ENCODE measurements at places on chromosomes 7 and 10.

DNA sequence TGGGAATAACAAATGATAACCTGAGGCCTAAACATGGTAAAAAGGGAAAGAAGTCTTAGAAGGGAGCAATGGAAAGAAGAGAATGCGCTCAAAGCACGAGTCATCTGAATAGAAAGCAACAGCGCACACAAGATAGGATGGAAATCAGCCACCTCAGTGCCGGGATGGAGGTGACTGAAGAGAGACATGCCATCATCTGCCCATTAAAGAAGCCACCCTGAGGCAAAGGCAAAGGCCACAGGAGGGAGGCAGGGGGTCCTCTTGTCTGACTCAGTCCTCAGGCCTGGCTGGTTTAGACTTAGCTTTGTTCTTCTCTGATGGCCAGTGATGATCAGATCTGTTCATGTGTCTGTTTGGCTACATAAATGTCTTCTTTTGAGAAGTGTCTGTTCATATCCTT is 180.6 kb downstream of the CHCHD3 start:
- no peak for DNase-seq

DNA sequence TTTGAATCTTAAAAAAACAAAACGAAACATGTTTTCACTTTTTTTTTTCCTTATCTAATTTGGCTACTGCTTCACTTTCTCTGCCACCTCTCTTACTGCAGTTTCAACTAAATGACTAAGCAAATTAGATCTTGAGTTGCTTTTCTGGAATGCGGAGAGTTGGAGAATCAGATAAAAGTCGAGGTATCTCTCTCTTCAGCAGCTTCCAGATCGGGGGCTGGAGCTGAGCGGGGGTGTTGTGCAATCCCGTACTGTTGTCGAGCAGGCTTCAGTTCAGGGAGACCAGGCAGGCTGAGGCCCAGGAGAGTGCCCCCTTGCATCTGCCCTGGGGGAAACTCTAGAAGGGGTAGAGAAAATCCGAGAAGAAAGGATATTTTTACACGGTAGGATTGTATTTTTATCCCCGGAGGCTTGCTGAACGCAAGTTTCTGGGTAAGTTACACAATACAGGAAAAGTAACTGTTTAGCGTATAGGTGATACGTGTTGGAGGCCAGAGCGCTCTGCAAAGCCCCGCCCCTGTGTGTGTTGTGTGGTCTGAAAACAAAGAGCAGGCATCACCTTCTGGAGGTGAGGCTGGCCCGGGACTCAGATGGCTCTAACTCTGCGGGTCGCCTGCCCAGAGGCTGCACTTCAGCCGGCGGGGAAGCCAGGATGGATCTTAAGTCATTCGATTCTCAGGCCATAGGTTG is 116.6 kb downstream of the KLF6 start:
- DNase-seq, result peak; percentile 76

DNA sequence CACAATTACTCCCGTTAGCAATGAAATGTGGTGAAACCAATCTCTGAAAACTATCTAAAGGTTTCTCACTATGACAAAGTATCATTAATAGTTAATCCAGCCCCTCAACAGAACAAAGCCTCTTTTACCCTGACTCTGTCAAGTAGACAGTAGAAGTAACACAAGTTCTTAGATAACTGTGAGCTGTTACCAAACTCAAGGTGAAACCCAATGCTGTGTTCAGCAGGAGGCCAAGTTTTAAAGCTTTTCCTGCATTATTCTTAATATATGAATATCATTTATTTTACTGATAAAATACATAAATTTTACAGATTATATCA is 109.1 kb downstream of the SRPK2 start:
- no peak for DNase-seq

DNA sequence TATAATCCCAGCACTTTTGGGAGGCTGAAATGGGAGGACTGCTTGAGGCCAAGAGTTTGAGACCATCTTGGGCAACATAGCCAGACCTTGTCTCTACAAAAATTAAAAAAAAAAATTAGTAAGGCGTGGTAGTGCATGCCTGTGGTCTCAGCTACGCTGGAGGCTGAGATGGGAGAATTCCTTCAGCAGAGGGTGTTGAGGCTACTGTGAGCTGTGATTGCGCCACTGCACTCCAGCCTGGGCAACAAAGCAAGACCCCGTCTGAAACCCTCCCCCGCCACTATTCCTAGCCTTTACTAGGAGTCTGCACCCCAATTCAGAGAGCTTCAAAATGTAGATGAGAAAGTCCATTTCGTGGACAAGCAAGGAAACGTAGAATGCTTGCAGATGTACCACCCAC is 95.2 kb downstream of the PRPF18 start:
- no peak for DNase-seq

- DNase-seq, result no peak
Observed at GRCh38 chr7:107122486-107122911, 46.3 kb upstream of the HBP1 start.

DNA sequence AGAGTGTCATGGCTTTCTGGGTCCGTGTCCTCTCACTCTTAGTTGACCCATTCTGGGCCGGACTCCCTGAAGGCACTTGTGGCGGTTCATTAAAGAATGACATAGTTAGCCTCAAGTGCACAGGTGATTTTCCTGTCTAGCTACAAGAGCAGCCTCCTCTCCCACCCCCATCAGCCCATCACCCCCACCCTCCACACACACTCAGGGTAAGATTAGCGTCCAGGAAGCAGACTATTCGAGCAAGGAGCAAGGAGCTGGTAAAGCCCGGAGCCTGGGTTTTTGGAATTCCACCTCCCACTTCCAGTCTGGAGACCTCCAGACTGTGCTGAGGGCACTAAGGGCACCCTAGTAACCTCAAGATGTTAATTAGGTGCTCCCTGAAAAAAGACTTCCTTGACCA is 39.5 kb downstream of the TACR2 start:
- no peak for DNase-seq

GRCh38 chr7:138701537-138701923 is 368 bp upstream of the SVOPL start:
- DNase-seq, result no peak

- no peak for DNase-seq
Observed at GRCh38 chr10:120478386-120478785, 21.4 kb downstream of the PLPP4 start.

DNA sequence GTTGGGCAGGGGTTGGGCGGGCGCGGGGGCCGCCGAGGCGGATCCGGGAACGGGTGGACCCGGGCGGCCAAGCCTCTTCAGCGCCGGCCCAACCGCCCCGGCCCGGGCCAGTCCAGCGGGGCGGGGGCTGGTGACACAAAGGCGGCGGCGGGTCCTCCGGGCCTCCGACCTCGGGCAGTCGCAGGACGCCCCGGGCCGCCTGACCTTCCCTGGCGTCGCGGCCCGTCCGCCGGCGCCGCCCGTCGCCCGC is 54.2 kb downstream of the METTL2B start:
- no peak for DNase-seq

DNA sequence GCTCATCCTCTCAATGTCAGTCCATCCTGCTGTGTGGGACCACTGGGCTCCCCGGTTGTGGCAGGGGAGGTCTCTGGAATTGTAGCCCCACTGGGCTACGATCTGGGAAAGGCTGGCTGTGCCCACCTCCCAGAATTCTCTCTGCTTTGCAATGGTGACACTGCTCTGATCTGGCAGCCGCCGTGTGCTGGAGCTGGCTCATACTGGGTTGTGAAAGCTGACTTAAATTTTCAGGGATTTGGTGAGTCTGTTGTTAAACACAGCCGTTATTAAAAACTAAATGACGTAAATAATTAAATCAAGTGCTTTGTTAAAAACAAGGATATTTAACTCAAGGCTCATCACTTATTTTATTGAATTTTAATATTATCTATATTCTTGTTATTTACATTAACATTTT is 160.0 kb downstream of the TAX1BP1 start:
- no peak for DNase-seq

GRCh38 chr7:142012825-142013511 is 17.3 kb downstream of the MGAM start:
- DNase-seq, result no peak

DNA sequence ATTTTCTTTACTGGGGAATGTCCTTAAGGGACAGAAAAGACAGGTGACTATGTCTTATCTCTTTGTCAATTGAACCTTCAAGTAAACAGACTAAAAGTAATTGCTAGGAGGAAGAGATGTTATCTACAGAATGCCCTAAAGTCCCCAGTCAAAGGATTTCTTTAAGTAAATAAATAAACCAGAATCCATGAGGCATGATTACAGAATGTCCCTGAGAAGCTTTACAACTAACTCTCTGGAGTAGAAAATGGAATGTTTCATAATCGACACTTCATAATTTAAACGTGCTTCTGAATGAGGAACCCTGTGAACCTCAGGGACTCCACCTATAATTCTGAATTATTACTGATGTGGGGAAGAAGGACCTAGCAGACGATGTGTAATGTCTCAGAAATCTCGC is 187.9 kb upstream of the IMMP2L start:
- no peak for DNase-seq

- no peak for DNase-seq
Observed at GRCh38 chr7:95859429-95859828, 87.1 kb downstream of the DYNC1I1 start.

DNA sequence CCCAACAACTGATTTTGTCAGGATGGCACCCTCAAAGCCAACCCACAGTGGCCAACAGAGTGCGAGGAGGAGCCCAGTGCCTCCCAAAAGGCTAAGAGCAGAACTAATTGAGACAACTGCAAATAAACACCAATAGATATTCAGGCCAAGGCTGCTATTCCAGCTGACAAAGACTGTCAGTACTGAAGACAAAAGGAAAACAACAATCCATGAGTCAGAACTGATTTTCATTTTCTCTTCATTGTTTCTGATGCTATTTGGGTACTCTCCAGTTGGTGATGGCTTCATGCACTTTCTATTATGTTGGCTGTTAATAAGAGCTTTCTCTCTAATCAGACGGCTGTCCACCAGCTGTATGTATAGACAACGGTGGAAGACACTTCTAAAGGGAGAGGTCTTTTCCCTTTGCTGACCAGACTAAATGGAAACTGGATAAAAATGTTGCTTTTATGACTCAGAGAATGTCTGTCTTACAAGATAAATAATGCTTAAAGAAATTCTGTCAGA is 515.9 kb downstream of the PARD3 start:
- DNase-seq, result no peak

DNA sequence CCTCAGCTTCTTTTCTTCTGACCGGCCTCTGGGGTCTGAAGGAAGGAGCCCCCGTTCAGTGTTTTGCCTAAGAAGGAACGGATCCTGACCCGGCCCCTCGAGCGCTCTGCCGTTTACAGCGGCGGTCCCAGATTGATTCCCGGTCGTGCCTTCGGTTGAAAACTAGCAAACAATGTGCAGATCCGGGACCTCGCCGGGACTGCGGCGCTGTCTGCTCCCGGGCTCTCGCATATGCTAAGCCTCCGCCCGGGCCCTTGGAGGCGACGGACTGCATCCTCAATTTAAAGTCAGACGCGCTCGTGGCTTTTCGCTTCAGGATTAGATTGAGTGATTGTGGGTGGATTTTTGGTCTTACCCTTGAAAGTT is 559 bp downstream of the DBF4 start:
- peak; percentile 60 for DNase-seq

GRCh38 chr7:91372323-91372722 is 108.1 kb downstream of the FZD1 start:
- DNase-seq, result no peak

DNA sequence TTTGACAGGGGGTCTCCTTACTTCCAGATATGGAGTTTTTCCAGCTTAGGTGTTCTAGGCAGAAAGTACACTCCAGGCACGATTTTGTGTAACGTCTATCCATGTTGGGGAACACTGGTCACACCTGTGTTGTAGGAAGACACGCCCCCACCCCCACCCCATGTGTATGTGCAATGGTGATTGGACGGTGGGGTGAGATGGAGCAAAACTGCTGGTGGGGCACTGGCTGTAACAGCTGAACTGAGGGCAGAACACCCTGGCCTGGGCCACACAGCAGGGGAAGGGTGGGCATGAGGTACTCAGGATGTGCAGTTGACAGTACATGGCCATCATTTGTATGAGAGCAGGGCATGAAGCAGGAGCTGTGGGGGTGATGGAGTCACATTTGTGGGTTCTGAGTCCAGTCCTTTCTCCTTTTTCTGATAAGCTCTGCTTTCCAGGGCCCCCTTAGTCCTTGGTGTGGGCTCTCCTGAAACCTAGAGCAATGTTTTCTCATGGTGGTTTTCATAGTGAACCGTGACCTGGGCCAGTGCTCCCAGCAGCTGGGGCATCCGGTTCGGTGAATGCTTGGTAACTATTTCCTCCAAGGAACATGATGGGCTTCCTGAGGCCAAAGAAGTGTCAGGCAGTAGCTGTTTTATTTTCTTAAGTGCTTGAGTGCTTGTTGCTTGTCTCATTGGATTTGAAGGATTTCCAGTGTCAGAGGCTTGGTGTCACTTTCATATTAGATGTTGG is 63.4 kb upstream of the AQP1 start:
- no peak for DNase-seq

GRCh38 chr7:131105799-131106680 is 221.6 kb upstream of the MKLN1 start:
- peak; percentile 66 for DNase-seq

- no peak for DNase-seq
Observed at GRCh38 chr10:31034098-31034909, 2.6 kb upstream of the ZNF438 start.

DNA sequence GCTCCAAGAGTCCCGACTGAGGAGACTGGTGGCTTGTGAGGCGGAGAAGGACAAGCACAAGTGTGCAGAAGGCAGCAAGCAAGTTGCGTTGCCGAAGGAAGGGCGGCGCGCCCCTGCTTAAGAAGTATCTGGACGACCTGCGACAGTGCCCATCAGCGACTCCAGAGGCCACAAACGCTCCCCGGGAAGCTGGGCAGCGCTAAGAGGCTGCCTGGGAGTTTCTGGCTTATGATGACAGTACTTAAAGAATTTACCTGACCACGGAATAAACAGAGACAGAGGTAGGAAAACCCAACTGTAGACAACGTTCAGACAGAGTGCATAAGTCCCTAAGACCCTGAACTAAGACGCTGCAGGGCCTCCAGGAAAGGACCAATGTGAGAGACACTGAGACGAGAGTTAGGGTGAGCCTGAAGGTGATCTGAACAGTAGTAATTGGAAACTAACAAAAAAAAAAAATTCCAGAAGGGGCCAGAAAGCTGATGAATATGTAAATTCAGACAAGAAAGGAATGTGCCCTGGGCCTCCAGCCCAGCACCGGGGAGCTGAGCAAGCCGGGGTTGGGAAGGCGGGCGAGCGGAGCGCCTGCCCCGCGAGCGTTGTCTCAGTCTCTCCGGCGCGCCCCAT is 1.0 kb downstream of the OSBPL3 start:
- no peak for DNase-seq

GRCh38 chr7:154765118-154765517 is 237.8 kb downstream of the PAXIP1 start:
- no peak for DNase-seq

- peak; percentile 77 for DNase-seq
Observed at GRCh38 chr10:73940634-73941221, 29.8 kb downstream of the PLAU start.

DNA sequence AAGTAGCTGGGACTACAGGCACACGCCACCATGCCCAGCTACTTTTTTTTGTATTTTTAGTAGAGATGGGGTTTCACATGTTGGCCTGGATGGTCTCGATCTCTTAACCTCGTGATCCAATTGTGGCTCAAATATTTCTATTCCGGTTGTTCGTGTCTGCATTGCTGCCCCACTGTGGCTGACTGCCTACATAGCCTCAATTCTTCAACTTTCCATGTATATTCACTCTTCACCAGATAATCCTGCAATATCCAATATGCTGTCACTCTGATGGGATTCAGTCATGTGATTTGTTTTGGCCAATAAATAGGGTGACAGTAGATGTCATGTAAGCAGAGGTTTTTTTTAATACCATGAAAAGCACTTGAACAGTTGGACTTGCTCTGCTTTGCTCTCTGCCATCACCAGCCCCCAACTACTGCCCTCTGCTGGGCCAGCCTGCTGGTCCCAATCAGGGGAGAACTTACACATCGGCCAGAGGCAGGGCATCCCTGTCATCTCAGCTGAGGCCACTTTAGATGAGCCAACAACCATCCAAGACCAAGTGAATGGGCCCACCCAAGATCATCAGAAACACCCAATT is 56.7 kb downstream of the NSUN6 start:
- no peak for DNase-seq
